Neuronal stem cell (in vitro differentiated cells): ENCODE measurements at places on chromosomes 7 and 10.

DNA sequence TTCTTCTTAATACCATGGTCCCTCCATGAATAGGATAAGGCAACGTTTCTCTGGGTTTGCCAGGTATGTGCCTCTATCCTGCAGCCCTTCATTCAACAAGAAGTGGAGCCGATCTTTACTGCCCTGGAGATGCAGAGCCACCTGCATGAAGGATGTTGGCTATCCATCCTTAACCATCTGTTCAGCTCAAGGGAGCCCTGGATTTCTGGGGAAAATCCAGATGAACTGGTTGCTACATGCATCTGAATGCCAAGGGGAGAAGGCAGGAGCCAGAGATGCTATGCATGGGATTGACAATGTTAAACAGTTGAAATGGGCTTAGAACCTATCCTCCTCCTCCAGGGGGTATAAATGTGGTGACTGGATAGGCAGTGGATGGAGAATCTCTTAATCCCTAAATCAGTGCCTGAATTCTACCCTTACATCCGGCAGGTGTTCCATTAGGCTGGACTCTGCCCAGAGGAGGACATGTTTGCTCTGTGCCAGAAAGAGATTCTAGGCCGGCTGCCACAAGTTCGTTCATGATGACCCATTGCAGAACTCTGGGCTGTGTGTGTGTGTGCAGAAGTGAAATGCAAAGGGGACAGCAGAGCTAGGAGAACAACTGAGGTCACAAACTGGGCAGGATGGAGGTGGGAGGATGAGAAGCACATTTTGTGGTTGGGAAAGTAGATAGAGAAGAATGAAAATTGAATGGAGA lies 15.6 kb downstream of the CPED1 start:
- DNase-seq = no peak

DNA sequence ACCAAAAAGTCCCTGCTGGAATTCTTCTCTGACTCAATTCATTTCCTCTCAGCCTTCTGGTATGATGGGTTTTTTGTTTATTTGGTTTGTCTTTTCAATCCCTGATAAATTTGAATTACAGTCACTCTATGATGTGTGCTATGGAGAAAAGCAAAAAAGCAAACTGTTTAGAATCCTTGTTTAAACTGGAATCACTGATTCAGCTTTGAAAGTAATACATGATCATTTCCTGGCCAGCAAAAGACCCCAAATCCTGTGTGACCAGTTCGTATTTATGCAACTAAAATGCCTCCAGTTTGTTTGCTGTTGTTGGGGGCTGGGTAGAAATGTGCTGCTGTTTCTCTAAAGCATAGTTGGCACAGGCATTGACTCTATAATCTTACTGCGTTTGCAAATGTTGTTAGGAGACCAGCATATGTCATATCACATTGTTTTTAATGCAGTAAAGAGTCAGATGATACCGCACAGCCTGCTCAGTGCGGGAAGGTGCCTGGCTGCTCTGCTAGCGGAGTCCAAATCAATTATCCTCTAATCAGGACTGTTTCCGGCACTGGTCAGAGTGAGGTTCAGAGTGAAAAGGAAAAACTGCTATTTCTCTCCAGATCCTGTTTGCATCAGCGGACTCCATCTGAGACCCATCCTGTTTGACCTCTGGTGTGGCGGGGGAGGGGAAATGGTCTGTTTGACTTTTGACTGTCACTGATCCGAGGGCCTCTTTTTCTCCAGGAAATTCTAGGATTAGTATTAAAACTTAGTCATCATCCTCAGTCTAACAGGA lies 40.6 kb upstream of the ADD3 start:
- DNase-seq = no peak

GRCh38 chr10:35200487-35200886 lies 73.8 kb downstream of the CREM start:
- DNase-seq = no peak

GRCh38 chr7:133975130-133975529 lies 152.0 kb upstream of the LRGUK start:
- no peak for DNase-seq

GRCh38 chr10:14603534-14604102 lies 171.1 kb downstream of the FAM107B start:
- DNase-seq = no peak

GRCh38 chr10:113023017-113023416 lies 73.0 kb downstream of the TCF7L2 start:
- DNase-seq = no peak

DNA sequence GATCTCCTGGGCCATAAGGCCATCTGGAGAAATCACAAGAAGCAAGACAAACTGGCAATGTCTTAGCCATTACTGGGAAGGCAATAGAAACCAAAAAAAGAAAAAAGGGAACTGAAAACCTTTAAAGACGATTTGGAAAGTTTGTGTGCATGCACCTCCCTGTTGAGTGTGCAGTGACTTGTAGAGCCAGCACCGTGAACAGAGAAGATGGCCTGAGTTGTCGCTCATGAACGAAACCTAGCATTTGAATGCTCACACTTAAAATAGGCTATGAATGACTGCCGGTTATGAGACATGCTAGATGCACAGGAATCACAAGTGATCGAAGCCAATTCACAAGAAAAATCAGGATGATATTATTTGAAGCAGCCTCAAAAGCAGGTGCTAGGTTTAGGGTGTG lies 151.3 kb upstream of the ADO start:
- DNase-seq = no peak

DNA sequence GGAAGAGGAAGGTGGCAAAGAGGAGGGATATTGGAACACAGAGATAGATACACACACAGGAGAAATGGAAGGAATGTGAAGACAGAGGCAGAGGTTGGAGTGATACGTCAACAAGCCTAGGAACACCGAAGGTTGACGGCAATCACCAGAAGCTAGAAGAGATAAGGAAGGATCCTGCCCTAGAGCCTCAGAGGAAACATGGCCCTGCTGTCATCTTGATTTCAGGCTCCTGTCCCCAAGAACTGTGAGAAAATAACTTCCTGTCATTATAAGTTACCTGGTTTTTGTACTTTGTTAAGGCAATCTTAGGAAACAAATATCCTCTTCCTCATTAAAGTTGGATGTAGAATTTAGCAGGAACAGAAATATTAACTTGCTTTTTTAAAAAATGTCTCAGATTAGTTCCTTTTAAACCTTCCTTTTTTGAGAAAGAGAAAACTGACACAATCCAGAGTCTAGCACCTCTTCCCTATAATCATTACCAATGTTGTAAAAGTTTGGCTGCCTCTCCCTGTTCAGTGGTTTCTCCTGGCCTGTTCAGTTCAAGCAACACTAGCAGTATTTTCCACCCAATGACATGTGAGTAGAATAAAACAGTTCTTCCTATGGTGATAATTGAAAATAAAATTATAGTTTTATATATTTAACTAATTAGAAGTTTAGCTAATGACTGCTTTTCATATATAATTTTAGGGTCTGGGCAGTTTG lies 28.8 kb upstream of the GNAI1 start:
- no peak for DNase-seq

DNA sequence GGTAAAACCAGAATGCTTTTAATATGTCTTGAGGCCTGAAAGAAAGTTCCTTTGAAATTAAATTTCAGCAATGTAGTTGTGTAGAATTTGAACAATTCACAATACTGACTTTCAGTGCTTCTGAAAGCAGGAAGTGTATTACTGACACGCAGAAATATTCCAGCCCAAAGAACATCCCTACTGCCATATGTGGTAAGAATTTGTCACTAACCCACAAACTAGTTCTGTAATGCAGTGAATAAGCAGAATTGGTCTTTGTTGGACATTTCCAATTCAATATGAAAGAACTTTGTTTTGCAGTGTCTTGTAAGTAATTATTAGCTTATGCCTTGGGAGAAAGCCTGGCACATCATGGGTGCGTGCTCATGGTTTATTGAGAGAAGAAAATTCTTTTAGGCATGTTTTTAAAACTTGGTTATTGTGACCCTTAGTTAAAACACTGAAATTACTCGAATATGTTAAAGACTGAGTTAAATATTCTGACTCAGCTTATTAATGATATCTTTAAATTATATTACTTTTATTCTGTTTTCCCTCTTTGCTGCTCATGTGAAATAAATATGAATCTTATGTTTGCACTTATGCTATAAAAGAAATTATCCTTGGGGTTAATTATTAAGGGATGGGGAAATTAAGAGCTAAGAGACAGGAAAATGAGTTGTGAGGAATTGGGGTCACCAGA lies 33.4 kb downstream of the PTPN12 start:
- DNase-seq = no peak

DNA sequence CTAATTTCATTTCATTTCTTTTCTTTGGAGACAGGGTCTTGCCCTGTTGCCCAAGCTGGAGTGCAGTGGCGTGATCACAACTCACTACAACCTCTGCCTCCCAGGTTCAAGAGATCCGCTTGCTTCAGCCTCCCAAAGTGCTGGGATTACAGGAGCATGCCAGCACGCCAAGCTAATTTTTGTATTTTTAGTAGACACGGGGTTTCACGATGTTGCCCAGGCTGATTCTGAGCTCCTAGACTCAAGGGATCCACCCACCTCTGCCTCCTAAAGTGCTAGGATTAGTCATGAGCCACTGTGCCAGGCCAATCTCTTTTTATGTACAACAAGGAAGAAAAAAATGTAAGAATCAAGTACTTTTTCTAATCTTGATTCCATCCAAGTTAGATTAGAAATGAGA lies 10.7 kb upstream of the KMT2E start:
- DNase-seq = no peak

DNA sequence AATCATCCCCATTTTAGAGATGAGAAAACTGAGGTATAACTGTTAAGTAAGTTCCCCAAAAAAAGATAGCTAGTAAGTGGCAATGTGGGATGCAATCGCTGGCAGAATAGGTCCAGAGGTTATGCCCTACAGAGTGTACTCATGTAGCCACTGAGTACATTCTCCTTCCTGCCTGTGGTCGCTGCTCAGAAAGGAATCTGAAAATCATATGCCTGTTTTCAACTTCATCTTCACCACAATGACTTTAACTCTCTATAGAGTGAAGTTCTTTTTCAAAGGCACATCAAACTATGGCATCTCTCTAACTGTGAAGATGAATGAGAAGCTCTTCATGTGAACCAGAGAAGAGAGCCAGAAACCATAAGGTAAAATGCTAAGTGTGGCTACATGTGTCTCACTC lies 162.2 kb upstream of the SLC25A13 start:
- DNase-seq = no peak

DNA sequence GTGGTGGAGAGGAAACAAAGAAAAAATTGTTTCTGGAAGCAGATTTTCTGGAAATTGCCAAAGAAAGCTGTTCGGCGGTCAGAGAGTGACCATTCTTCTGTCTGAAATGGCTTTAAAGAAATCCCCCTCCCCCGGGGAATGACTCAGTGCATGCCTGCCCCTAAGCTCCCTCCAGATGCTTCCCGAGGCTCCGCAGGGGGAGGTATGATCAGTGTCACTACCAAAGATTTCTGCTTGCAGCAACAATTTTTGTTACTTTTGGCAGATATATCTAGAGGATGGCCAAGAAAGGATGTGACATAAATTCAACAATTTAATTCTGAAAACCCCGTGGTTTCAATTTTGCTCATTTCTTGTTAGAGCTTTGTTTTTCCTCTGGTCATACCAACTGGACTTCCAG lies 163.9 kb downstream of the JCAD start:
- peak; percentile 12 for DNase-seq

DNA sequence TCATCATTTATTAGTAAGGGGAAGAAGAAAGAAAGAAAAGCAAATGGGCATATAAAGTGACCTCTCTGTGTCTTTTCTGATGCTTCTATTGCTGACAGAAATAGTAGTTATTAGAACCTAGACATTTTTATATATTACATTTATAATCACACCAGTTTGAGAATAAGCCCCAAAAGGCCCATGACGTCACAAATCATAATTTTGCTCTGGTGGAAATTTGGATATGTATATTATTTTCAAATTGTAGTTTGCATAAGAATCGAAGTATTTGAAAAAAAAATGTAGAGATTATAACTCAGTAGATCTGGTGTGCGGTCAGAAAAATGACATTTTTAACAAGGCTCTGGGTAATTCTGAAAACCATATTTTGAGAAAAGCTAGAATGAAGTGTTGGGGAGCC lies 101.2 kb upstream of the STEAP1 start:
- DNase-seq = no peak

GRCh38 chr7:4959893-4960292 lies 906 bp upstream of the MMD2 start:
- DNase-seq = no peak

- no peak for DNase-seq
Measured at GRCh38 chr10:28312572-28312971, 9.7 kb upstream of the MPP7 start.

- no peak for DNase-seq
Measured at GRCh38 chr7:141511676-141512396, 39.4 kb upstream of the AGK start.

DNA sequence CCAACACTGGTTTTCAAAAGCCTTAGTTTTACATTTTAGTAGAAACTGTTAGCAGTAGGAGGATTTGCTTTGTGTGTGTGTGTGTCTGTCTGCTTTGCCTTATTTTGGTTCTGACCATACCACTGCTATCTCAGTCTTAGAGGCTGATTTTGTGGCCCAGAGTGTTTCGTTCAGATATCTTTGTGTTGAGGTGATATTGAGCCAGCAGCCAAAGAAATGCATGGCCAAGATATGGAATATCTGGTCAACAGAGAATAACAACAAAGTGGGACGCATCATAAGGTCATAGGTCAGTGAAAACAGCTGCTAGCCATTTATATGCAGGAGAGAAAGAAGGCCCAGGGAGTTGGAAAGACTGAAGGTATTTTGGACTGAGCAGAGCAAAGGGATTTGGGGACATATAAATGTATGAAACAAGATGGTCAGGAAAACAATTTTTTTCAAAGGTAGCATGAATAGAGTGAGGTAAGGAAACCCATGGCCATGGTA lies 47.7 kb downstream of the KIAA1217 start:
- DNase-seq = no peak

DNA sequence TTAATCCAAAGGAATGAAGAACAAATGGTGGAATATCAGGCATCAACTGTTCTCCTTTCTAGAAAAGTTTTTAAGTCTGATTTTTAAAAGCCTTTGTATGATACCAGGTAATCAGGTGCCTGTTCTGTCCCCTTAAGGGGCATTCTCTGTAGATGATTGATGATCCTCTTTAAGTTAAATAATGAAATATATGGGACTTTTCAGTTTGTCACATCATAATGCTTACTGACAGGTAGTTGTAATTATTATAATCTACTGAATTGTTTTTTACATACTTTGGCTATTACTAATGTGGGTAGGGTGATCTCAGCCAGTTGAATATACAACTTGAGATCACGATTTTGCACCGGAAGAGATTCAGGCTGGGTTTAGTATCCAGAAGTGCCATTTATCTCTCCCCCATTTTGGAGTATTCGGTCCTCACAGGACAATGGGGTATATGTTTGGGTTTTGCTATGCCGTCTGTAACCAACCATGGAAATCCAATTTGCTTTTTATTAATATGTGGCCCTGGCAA lies 330.2 kb downstream of the BICC1 start:
- DNase-seq = no peak

DNA sequence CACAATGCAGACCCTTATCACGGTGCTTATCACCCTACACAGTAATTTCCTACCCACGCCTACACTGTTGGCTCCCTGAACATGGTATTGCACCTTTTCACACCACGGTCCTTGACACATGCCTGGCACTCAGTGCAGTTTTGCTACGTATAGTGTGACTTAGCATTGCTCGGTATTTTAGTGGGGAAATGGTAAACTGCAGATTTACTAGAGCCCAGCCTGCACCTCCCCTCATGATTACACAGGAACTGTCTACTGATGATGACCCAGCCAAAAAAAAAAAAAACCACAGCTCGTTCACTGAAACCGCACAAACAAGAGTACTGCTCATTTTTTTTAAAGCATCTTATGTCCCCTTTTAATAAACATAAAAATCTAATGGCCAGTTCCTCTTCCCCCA lies 124.2 kb upstream of the ZNF746 start:
- DNase-seq = no peak

- DNase-seq = no peak
Measured at GRCh38 chr10:110387983-110388686, 83.4 kb upstream of the SMNDC1 start.
